BJ (cell line): ENCODE measurements at places on chromosomes 1 and 21. TPM values are rescaled to one million over a fixed set of nuclear protein-coding genes. Genes with fewer than 3 reads are reported as not detected.

DNA sequence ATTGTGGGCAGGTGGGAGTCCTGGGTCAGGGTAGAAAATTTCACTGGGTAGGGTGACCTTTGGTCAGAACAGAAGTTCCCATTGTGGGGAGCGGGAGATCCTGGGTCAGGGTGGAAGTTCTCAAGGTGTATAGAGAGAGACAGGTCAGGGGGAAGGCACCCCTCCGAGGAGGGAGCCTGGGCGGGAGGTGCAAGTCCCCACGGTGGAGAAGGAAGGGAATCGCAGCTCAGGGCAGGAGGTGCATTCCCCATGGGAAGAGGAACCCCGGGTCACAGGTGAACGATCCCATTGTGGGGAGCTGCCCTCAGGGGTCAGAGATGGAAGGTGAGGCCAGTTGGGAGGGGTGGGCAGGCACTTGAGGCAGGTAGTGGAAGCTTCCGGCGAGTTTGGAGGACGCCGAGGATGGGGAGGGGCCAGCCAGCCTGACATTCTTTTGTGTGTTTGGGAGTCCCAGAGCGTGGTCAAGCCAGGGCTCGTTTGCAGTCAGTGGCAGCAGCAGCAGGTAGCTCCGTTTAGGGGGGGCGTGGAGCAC, 637 bp downstream of the LYPLA2 start:
- DNase-seq = no peak

DNA sequence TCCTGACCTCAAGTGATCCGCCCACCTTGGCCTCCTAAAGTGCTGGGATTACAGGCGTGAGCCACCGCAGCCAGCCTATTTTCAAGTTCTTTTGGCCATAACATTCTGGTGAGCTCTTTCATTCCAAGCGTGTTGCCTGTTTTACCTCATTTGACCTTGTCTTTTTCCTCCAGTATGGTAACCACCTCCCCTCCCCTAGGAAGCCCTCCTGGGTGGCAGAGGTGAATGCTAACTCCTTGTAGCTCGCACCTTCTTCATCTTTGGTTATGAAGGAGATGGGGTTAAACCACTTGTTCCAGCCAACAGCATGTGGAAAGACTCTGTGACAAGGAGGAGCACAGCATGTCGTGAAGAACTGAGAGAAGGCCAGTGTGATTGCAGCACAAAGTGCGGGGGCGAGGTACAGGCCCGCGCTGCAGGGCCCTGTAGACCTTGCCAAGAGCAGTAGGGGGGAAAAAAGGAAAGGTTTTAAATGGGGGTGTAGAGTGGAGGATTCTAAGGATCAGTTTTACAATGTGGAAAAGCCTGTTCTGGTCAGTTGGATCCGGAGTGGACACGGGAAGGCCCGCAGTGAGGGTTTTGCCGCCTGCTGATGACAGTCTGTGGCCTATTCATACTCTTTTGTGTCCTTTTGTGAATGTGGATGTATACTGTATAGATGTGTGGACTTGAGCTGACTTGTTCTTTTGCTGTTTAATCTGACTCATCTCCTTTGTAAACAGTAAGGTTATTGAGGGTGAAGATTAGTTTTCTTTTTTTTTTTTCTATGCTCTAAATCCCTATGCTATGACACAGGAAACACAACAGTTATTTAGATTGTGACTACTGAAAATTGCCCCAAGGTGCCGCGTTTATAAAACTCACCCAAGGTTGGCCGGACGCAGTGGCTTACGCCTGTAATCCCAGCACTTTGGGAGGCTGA, 7.5 kb upstream of the ZNF436 start:
- DNase-seq = peak; percentile 79

DNA sequence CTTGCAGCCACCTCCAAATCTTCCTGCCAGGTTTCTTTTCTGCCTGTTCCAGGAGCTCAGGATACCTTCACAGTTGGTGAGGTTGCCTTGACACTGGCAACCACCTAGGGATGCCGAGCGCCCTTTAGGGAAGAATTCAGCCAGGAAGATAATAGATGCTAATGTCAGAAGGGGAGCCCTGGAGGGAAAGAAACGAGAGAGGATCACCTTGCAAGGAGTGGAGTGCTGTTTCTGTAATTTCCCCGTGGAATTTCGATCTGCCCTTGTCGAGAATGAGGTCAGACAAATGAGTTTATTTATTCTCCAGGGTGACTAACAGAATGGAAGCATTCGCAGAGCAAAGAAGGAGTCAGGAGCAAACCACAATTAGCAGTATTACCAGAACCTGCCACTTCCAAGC, 315.8 kb upstream of the KAZN start:
- DNase-seq = no peak

- DNase-seq = no peak
These were observed 32.2 kb downstream of the C8B start for GRCh38 chr1:56933606-56934005.

GRCh38 chr1:19468397-19468956, 16.9 kb downstream of the CAPZB start:
- no peak for DNase-seq

DNA sequence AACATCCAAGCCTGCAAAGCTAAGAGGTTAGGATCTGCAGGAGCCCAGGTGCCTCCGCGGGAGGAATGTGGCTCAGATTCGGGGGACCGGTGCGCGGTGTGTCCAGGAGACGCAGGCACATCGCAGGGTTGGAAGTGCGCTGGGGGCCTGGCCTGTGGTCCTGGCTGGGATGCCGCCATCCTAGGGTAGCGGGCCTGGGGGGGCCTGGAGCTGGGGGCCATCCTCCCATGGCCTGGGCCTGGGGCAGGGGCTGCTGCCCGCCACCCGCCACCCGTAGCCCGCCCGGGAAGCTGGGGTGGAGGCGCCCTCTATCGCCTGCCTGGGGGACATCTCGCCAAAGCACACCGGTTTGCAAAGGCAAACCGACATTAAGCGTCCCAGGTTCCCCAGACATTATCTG, 170.6 kb upstream of the ARHGEF16 start:
- DNase-seq = no peak

DNA sequence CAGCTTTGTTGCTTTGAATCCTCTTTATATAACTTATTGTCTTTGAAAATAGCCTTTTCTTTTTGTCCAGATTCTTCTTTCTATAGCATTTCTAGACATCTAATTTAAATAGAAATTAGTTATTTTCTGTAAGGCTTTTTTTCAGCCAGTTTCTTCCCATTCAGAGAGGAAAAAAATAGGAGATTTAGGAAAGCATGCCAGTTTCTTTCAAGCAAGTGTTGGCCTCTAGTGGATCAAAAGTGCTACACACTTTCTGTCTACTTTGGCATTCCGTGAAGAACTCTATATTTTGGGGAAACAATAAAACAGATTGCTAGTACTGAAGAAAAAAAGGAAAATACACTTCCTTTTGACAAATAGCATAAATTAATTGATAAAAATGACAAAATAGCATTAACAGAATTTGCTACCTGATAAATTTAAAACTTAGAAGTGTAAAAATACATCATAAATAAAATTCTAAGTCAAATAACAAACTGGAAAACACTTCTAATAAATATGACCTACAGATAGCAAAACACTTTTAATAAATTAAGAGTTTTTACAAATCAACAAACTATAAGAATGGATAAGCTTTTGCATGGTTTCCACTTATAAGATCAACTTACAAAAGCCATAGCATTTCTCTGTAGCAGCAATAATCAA, 13.1 kb upstream of the EXO1 start:
- no peak for DNase-seq

DNA sequence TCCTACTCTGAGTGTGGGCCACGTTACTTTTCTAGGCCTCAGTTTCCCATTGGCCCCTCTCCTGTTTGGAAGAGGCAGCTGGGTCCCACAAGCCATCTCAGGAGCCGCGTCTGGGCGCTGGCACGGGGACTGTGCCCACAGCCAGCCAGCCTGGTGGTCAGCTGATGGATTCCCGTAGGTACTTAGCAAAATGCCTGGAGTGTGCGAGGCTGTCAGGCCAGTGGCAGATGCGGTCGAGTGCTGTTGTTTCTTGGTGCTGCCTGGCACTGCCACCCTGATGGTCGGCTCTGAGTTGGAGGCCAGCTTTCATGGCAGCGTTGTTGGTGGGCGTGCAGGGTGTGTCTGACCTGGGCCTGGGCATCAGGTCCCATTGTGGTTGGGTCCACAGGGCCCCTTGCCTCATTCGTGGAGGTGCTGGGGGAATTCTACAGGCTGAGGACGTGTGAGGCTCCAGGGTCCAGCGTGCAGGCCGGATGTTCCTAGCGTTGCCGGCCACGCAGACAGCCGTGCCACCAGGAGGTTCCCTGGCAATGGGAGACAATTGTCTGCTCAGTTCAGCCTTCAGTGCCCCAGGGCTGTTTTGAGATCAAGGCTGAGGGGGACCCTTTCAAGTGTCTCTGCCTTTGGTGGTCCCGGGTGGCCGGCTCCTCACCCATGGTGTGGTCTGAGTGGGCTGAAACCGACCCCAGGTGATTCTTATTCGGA, 20.9 kb downstream of the SKI start:
- DNase-seq = no peak

- DNase-seq = no peak
These were observed 260.0 kb downstream of the RGS7 start for GRCh38 chr1:241096982-241097381.

- no peak for DNase-seq
These were observed 160.6 kb upstream of the EDN2 start for GRCh38 chr1:41645062-41645461.

DNA sequence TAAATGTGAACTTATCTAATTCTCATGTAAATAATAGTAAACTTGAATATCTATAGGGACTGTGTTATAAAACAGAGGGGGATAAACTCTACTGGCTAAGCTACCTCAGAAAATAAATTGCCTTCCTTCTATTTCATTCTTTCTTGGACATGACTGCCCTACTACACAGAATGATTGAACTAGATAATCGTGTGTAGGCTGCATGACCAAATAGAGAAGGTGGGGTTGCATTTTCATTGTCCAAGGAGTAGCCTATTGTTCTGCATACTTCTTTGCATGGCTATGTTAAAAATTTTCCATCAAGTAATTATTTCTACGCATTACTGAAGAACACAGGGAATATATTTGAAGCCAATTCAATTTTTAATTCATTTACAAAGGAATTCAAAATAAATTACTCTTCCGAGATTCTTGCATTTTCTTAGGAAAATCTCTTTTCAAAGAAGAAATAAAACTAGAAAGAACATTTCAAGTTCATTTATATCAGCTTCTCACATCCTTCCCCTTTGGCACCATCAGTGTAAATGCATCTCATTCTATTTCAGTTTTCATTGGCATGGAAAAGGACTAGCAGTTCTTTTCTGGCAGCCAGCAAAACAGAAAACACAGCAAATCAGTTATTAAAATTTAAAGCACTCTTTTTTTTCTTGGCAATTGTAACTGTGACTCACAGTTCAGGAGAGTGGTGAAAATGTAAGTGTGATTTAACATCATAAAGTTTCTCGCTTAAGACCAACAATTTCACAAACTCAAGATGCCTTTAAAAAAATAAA, 714.7 kb downstream of the NCAM2 start:
- peak; percentile 26 for DNase-seq

- no peak for DNase-seq
These were observed 3.5 kb downstream of the DHCR24 start for GRCh38 chr1:54883349-54884102.

DNA sequence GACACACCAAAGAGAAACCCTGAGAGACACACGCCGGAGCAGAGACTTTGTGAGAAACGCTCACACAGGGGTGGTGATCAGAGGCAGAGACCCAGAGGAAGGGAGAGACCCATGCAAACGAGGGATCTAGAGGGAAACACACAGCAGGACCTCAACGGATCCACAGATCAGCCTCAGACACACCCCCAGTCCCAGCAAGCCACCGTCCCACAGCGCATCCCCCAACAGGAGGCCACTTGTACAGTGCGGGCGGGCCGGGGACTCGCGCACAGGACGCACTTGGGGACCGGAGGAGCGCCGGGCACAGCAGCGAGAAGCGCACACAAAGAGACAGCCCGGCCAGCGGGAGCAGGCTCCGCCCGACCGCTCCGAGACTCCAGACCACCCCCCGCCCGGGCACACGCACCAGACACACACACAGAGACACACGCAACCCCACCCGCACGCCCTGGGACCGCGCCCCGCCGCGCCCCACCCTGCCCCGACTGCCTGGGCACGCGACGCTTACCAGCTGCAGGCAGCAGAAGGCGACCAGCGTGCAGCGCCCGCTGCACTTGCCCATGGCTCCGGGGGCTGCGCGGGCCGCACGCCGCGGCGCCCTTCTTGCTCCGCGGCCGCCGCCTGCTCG, 587 bp downstream of the NKAIN1 start:
- DNase-seq = no peak

GRCh38 chr1:66335859-66336640, 197.9 kb upstream of the SGIP1 start:
- DNase-seq = no peak

DNA sequence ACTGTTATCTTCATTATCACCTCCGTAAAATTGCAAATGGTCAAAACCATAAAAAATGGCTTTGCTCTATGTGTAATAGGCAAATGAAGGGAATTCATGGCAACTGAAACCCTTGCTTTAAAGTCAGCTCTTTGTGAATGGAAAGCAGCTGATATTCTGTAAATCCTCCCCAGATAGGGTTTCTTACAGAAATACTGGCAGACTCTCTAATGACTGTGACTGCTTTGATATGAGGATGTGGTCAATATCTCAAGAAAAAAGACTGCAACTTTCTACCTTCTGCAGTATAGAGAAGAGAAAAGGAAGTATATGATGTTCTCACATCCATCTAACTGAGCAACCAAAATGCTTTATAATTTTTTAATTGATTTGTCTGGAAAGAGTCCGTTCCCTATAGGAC, 193.1 kb downstream of the ST6GALNAC3 start:
- DNase-seq = no peak

GRCh38 chr1:228404107-228404720, 2.4 kb downstream of the TRIM11 start:
- DNase-seq = no peak

- DNase-seq = no peak
These were observed 49.9 kb upstream of the TRABD2B start for GRCh38 chr1:48047116-48047515.

DNA sequence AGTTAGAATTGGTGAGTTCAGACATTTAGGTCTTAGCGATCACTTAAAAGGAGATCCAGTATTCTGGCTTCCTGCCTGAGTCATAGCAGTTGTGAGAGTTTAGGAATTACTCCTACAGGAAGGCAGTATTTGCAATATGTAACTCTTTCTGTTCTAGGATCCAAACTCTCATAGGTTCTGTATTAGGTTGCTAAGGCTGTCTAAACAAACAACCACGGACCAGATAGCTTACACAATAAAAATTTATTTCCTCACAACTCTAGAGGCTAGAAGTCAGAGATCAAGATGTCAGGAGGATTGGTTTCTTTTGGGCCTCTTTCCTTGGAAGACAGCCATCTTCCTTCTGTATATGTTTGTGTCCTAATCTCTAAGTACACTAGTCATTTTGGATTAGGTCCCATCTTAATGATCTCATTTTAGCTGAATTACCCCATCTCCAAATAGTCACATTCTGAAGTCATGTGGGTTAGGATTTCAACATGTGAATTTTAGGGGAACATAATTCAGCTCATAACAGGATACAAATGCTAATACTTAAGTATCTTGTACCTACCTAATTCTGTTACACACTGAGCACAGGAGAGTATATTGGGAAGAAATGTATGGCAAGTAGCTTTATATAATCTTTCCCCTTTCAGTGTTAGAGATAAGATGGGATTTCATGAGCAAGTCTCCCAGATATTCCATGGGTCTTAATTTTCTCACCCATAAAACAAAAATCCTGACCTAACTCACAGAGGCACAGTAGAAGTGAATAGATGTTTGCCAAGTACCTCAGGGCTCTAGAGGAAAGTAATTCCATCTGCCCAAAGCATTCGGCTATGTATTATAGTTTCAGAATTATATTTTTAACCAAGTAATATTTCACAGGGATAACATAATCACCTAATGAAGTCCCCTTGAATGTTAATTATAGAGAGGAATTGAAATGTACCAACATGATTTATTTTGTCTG, 144.4 kb downstream of the PTBP2 start:
- peak; percentile 98 for DNase-seq

The TMEM200B gene
- 16.3 and 18.8 TPM in 2 replicates for polyA plus RNA-seq

The DYRK3 gene
- polyA plus RNA-seq = 7.4 and 10.8 TPM in 2 replicates

The PERM1 gene
- not detected in 2 replicates for polyA plus RNA-seq

The KCNE1 gene
- polyA plus RNA-seq = 0.31 and 0.47 TPM in 2 replicates

The ACTN2 gene
- not detected in 2 replicates for polyA plus RNA-seq
